ENCODE measurements at places on chromosomes 13 and 19.

DNA sequence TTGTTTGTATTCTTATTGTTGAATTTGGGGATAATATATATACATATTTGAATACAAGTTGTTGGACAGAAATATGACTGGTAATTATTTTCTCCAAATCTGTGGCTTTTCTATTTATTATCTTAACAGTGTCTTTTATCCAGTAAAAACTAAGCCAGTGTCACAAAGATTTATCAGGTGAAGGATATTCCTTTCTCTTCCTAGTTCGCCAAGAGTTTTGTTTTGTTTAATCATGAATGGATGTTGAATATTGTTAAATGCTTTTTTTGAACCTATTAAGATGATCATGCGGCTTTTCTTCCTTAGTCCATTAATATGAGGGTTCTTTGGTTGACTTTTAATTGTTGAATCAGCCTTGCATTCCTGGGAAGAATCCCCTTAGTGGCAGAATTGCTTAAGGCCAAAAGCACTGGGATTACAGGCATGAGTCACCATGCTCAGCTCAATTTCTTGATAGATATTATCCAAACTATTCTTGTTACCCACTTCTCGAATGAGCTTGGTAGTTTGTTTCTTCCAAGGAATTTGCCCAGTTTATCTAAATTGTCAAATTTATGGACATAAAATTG, 53.3 kb downstream of the TEX26 start:
- no peak for DNase-seq

GRCh38 chr13:77698201-77699058, 943 bp downstream of the SLAIN1 start:
- DNase-seq, result no peak

DNA sequence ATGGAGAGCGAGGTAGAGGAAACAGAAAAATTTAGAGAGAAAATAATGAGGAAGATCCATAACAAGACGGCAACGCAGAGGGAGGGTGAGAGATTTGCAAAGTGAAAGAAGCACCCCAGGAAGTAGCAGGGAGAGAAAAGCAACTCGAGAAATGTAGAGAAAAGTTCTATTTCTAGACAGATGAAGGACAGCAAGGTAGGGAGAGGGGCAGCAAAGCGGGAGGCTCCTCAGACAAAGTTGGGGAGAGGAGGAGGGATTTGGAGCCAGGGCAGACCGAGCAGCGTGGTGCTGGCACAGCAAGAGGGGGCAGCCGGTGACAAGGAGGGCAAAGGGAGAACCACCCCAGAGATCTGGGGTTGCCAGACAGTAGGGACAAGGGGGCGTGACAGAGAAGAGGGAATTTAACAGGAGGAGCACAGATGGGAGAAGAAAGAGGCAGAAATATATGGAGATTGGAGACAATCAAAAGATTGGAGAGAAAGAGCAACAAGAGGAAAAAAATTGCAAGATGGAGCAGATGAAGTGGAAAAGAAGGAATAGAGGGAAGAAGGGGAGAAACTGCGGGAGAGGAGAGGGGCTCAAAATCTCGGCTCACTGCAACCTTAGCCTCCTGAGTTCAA, 989 bp downstream of the ZNF766 start:
- DNase-seq, result no peak

DNA sequence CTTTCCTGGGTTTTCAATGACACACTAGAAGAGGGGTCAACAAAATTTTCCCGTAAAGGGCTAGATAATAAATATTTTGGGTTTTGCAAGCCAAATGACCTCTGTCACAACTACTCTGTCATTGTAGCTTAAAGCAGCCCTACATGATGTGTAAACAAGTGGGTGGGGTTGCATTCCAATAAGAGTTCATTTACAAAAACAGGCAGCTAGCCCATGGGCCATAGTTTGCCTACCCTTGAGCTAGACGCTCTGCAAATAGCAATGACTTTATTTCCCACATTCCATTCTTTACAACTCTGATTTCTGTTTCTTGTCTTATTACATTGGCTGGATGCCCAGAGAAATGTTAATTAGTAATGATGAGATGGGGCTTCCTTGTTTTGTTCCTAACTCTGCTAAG, 76.0 kb downstream of the ZNF557 start:
- DNase-seq, result no peak

- DNase-seq, result no peak
Measured at GRCh38 chr19:17114414-17114831, 38.8 kb downstream of the MYO9B start.

DNA sequence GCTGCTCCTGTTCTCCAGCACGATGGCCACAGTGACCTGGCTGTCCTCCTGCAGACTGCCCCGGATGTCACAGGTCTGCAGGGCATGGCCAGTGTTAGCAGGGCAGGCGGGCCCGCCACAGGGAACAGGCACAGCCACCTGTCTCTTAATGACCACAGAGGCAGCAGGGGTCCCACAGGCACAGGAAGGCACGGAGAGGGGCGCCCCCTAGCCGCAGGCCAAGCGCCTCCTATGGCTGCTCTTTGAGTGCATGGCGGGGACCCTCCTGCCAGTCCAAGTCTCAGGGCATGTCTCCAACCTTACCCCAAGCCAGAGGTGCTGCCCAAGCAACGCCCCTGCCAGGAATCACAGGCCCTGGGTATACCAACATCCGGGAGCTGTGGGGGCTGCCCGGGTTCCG, 14.1 kb downstream of the IZUMO4 start:
- DNase-seq, result no peak

DNA sequence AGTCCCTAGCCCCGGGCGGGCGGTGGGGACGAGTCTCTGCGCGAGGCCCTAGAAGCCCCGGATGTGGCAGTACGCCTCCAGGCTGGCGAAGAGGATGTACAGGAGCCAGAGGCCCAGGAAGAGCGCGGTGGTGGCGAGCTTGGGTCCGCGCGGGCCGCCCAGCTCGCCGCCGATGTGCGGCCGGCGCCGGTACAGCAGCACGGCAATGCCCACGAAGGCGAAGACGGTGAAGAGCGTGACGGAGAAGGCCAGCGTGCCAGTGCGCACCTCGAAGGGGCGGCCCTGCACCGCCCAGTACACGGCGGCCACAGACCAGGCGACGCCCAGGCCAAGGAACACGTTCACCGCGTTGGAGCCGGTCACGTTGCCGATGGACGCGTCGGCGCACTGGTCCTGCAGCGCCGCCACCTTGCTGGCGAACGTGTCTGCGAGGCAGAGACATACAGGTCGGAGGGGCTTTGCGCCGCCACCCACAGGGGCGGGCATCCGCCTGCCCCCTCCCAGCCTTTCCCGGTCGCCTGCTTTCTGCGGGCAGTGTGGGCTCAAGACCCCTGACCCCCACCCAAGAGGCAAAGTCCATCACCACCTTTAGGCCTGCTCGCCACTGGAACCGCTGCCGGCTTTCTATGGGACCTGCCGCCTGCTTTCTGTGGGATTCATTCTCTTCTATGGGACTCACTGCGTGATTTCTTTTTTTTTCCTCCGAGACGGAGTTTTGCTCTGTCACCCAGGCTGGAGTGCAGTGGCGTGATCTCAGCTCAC, 10.9 kb upstream of the MEIS3 start:
- no peak for DNase-seq

- DNase-seq, result no peak
Measured at GRCh38 chr13:113045251-113046127, 60.1 kb upstream of the F7 start.

DNA sequence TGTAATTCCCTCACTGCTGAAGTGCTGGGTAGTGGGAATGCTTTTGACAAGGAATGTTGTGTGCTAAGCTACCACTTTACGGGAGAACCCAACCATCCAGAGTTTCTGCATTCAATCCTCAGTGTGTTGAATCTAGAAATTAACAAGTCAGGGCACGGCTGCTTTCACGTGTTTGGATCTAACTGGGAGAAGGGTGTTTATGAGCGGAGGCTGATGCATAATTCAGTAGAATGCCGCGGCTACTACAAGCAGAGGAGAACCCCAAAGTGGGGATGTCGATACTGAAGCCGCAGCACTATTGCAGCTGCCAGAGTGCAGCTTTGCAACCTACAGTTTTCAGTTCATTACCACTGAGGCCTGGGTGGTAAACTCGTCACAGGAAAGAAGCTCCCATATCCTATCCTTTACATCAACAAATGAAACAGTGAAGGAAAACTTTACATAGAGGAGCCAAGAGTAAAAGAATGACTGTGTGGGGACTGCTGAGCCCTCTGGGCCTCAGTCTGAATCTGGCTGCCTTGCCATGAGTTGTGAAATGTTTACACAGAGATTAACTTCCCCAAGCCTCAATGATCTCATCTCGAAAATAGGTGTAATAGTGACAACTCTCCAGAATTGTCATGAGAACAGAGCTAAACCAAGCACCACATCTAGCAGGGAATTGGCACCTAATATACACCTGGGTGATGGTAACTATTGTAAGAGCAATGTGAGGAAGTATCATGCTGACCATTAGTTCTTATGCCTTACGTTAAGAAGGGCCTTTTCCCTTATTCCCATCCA, 531.7 kb downstream of the MYO16 start:
- no peak for DNase-seq

- DNase-seq, result no peak
Measured at GRCh38 chr13:28637714-28638355, 21.1 kb upstream of the POMP start.

DNA sequence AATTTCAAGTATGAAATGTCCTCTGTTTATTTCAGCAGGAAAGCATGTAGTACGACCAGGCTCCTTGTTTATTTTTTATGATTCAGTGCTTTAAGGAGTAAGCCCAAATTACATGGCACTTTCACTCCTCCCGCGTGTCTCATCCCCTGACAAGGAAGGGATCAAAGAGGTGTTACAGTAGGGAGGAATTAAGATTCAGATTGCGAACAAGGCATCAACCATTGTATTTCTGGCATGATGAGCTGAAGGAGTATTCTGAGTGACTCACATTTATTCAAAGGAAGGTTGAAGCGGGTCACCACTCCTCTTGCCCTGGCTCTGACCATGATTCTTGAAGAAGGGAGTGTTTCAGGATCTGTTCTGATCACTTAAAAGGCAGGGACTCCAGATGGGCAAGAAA, 46.1 kb upstream of the CNMD start:
- DNase-seq, result no peak

- no peak for DNase-seq
Measured at GRCh38 chr13:106656186-106656585, 88.2 kb upstream of the ARGLU1 start.

- DNase-seq, result no peak
Measured at GRCh38 chr13:60035874-60036273, 127.9 kb downstream of the DIAPH3 start.

- DNase-seq, result no peak
Measured at GRCh38 chr13:51643105-51643881, 59.0 kb downstream of the WDFY2 start.
